ENCODE measurements at places on chromosomes 3 and 15.
A peak's percentile ranks its signal among the peaks of the same experiment; 100 is the strongest.

DNA sequence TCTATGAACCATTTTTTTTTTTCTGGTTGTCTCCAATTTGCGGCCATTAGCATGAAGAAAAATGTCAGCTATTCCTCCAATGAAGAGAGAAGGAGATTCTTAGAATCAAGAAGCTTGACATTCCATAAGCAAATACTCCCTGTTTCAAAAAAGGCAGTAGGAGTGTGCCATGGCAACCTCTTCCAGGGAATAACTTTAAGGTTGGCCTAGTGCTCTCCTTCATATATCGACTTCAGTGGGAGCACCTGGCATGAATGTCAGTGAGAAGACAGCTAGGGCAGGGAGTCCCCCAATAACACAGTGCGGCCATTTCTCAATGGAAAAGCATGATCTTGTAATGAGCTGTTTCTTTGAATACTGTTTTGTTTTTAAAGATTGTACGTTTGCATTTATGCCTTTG is 493.0 kb upstream of the ATP11B start:
- DNase-seq, result no peak

GRCh38 chr15:66739287-66739686 is 37.3 kb downstream of the SMAD6 start:
- DNase-seq, result no peak

DNA sequence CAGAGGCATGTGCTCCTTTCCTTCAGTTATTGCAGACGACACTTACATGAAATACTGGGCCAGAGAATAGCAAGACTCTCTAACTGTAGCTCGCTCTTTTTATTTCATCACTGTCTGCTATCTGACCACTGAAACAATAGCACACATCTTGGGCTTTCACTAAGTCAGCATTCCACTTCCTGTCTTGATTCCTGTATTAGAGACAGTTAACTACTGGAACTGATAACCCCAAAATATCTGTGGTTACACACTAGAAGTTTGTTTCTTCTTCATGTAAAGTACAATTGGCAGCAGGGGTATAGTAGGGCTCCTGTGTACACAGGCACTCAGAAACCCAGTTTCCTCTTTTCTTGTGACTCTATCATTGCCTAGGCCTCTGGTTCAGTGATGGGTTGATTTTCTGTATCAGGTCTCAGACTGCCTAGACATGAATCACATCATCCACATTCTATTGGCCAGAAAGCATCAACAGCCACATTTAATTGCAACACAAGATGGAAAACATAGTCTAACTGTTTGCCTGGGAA is 230.2 kb upstream of the CD96 start:
- peak; percentile 11 for DNase-seq

GRCh38 chr3:113157408-113158030 is 53.8 kb upstream of the BOC start:
- no peak for DNase-seq

DNA sequence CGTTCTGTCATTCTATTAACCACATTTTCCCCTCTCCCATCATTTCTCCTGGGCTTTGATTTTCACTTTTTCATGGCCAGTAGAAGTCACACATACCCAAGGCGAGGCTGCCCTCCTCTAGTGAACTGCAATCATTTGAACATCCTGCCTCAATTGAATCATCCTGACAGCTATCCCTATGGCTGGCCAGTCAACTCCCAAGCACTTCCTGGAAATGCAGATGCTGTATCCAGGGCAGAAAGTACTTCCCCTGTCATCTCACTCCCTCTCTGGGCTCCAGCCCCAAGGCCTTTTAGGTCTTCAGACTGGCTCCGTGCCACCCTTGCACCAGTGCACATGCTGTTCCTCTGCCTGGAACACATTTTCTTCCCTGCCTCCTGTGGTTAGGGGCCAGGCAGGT is 738.3 kb upstream of the CFAP20DC start:
- DNase-seq, result no peak

DNA sequence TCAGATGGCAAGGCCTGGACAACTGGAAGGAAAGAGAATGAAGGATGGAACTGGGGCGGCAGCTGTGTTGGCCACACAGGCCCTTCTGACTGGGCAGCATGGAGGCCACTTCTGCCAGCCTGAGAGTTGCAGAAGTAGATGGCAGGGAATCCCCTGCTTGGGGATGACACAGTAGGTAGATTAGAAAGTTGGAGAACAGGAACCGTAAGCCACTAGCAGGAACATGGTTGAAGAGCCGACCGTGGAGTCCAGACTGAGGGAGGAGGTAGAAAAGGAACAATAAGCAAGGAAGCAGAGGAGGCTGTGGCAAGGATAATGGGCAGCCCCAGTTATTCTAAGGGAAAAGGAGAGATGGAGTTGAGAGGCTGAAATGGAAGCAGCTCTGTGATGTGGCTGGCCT is 26.4 kb upstream of the ZNF774 start:
- DNase-seq, result peak; percentile 73

GRCh38 chr3:47398228-47398627 is 17.4 kb downstream of the PTPN23 start:
- DNase-seq, result no peak

DNA sequence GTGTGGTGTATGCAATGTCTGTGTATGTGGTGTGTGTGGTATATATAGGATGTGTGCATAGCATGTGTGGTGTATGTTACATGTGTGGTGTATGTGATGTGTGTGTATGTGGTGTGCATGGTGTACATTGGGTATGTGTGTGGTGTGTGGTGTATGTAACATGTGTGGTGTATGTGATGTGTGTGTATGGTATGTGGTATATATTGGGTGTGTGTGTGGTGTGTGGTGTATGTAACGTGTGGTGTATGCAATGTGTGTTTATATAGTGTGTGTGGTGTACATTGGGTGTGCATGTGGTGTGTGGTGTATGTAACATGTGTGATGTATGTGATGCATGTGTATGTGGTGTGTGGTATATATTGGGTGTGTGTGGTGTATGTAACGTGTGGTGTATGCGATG is 41.9 kb downstream of the ARRDC4 start:
- no peak for DNase-seq

GRCh38 chr3:149020196-149020838 is 29.0 kb downstream of the GYG1 start:
- no peak for DNase-seq

DNA sequence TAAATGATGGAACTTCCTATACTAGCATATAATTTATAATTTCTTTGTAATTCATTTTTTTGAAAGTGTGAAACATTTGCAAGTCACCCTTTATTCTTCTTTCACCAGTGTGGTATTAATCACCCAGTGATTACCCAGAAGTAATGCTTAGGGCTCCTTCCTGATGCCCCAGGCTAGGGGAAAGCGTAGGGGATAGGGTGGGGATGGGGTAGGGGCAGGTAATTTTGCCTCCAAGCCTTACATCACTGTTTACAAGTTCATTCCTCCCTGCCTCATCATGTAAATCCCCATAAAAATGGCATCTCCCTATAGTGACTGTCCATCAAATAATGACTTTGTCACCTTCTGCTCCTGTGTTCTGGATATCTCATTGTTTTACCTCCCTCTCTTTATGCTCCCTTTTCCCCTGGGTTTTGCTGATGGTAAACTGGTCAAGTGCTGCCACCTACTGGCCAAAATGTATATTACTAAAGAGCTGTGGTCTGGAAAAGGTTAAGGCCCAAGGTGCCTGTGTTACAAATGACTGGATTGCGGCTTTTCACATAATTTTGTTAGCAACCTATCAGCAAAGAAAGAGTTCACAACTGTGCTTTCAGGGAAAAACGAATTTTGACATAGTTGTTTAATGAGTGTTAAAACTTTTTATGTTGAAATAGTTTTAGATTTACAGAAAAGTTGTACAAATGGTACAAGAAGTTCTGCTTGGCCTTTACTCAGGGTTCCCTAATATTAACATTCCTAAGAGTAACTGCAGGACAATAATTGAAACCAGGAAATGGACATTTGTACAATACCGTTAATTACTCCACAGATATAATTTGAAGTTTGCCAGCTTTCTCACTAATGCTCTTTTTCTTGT is 54.7 kb downstream of the ONECUT1 start:
- DNase-seq, result peak; percentile 83

DNA sequence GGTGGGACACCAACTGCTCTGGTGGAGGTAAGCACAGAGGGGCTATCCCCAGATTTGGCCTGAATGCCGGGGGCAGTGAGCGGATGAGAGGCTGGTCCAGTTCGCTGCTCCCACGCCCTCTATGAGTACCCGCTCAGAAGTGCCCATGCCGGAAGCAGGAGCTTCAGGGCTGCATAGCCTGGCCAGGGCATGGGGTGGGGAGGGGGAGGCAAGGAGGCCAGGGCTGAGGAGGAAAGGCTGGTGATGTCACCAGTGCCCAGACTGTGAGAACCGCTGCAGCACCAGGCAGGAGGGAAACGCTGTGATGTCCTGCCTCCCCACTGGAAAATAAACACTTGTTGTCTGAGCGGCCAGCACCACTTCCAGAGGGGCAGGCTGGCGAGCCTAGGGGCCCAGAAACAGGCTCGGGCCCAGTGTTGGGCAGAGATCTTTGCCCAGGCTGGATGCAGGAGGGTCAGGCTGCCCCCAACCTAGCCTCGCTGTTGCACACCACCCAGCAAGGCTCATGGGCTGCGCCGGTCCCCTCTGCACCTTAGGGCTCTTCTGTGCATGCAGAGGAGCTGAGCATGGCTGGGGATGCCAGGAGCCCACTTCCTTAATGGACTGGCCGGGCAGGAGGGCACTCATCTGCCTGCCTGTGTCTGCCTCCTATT is 10.9 kb upstream of the DLL4 start:
- DNase-seq, result no peak

DNA sequence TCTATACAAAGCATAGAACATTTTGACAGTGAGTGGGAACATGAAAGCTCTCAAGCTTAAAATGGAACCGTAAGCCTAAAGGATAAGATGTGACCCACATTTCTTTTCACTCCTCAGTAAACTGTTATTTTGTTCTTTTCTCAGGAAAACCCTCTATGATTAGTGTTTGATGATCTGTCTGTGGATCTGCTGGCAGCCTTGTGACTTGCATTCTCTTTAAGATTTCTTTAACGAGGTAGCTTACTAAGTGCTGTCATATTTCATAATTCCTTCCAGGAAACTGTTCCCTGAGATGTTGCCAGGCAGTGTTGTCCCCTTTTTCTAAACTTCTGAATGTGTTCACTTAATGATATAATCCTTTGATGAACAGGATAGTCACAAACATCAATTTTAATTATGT is 167.6 kb downstream of the PYDC2 start:
- DNase-seq, result no peak

- no peak for DNase-seq
Measured at GRCh38 chr3:60434950-60435349, 816.3 kb downstream of the FHIT start.

DNA sequence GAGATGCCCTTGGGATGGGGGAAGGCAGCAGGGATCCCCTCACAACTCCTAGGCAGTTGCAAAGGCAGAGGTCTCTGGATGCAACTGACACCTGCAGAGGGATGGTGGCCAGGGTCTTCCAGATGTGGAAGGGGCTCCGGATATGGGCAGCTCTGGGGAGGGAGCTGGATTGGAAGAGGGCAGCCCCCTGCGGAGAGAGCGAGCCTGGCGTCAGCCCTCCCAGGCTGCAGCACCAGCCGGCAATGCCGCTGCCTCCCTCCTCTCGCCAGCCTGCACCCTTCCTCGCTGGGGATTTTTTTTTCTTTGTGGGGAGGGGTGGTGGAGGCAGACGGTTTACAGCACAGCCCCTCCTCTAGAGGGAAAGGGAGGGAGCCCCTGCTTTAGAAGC is 1.6 kb downstream of the INSYN1 start:
- DNase-seq, result no peak

DNA sequence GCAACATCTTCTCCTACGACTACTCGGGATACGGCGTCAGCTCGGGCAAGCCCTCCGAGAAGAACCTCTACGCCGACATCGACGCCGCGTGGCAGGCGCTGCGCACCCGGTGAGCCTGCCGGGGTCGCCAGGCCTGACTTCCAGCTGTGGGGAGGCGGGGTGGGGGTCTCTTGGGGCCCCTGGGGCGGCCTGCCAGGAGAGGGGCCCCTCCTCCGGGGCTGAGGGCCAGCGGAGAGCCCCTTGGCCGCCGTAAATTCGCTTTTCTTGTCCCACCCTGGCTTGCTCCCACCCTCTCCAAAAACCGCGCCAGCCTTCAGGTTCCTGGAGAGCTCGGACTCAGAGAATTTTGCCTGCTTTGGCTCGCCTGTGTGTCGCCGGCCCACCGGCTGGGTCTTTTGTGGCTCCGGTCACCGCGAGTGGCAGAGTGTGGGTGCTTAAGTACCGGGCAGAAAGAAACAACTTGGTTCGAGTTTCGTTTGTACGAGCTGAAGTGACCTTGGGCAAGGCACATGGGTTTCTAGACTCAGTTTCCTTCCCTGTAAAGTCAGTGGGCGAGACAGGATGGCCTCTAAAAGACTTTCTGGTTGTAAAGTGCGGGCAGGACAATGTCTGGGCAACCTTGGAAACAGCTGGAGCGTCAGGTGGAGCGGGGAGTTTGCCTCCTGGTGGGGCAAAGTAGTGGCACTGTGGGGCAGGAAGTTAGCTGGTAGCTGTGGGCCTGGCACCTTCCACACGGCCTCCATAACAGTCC is 976 bp downstream of the ABHD17C start:
- DNase-seq, result no peak

GRCh38 chr3:29195056-29195455 is 85.8 kb upstream of the RBMS3 start:
- DNase-seq, result no peak

DNA sequence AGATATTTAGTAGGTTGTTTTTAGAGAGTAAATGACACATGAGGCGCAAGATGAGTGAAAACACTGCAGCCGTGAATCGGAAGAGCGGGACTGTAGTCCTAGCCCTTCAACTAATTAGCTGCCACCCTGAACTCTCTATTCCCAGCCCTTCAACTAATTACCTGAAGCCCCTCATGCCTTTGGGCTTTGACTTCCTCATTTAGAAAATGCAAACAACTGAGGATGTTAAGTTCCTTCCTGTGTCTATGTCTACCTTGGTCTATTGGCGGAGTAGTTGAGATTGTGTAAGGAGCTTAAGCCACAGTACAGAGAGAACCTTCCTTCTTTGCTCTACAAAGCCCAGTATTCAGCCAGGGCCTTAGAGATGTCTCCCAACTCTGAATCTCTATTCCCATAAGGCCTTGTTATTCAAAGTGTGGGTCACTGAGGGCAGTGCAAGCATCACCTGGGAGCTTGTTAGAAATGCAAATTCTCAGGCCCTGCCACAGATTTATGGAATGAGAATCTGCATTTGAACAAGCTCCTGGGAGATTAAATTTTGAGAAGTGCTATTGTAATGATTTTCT is 71.8 kb upstream of the SCN5A start:
- DNase-seq, result no peak

DNA sequence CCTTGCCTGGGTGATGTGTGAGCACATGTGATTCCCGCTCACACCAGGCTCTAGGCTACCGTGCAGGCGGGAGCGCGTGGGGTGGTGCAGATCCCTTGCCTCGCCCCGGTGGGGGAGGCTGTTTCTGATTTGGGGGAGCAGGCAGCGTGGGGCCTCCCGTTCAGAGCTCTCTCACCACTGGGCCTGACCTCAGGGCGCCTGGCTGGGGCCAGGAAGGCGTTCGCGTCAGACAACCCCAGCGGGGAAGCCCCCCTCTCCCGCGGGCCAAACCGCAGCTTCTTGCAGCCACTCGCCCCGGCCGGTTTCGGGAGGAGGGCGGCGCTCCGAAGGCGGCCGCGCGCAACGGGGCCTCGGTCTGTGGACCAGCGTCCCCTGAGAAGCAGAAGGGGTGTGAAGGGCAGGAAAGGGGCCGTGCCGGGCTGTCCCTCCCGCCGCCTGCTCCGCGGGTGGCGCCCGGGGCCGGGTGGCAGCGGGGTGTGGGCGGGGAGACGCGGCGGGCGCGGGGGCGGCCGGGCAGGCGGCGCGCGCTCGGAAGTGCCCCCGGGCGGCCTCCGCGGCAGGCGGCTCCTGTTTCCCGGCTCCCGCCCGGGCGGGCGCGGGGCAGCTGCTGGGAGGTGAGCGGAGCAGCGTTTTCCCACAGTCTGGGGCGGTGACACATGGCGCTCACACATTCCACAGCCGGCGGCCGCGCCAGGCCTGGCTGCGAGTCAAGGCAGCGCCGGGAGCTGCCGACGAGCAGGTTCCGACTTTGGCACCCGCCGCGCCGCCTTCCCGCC is 65.1 kb upstream of the HES1 start:
- peak; percentile 92 for DNase-seq

All from suppressor macrophage (primary cell).